Activated naive CD4-positive, alpha-beta T cell (primary cell): ENCODE measurements at places on chromosomes 11 and 22.

DNA sequence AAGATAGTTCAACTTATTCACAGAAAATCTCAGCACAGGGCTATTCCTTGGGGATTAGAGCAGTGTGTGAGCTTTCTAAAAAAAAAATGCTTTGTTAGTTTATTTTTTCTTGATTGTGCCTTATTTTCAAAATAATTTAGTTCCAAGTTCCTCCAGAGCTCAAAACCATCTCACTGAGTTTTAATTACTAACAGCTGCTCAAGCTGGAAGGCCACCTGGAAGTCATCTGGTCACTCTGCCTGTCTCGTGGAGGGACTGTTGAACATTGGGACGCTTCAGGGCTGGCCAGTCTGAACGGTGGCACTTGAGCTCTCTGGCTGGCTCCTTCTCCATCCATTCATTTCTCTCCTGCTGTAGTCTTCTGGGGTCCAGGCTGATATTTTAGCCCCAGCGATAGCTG, 4.0 kb downstream of the OR51E1 start:
- no peak for DNase-seq

- DNase-seq: no peak
Observed at GRCh38 chr11:118060081-118060661, 16.7 kb upstream of the TMPRSS4 start.

DNA sequence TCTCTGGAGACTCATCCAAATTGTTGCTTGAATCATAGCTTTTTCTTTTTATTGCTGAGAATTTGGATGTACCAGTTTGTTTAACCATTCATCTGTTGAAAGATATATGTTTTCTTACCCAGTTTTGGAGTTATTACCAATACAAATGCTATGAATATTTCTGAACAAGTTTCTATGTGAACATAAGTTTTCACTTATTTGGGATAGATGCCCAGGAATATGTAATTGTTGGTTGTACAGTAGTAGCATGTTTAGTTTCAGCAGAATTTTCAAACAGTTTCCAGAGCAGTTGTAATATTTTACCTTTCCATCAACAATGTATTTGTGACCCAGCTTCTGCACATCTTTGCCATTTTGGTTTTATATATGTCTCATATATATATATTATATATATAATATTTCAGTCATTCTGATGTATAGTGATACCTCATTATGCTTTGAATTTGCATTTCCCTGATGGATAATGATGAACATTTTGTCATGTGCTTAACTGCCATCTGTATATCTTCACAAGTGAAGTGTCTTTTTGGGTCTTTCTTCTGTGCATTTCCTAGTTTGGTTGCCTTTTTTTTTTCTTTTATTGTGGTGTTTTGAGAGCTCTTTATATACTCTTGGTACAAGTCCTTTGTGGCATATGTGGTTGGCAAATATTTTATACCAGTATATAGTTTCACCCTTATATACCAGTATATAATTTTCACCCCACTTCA, 118.8 kb downstream of the LUZP2 start:
- DNase-seq: no peak

DNA sequence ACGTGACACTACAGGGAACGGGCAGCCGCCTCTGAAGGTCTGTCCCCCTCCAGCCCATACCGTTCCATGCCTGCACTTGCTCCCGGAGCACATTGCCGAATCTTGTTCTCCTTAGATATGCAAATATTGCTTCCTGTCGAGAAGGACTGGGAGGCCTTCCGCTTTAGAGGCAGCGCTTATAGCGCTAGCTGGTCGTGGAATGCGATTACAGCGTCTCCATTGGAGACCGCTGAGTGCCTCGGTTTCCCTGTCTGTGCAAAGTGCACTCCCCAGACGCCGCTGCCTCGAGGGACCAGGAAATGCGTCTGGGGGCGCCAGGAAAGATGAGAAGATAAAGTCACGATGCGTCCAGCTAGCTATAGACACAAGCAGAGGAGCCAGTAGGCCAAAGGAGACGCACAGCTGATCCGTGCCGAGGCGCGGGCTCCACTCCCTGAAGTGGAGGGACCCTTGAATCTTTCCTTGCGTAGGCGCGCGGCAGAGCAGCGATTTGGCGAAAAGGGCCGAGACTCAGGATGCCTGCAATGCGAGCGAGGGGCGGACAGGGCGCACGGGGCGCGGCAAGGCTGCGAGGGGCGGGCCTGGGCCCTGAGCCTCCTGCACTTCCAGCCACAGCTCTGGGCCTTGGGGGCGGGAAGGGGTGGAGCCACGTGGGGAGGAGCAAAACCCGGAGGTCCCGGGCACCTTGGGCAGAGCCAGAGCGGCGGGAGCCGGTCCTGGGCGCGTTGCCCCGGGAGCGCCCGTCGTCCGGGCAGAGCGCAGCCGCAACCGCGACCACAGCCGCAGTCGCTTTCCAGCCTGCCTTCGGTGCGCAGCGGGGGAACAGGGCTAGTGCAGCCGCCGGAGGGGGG, at the start of gene RASSF10:
TSS of gene RASSF10 (plus strand) at position 692 of the 851 bp plus-strand sequence. CDS start 261 bp downstream, outside the sequence.
- no peak for DNase-seq
